ENCODE measurements at places on chromosomes 11 and 22.

GRCh38 chr11:104120493-104121137 lies 43.3 kb downstream of the PDGFD start:
- peak; percentile 37 for DNase-seq

GRCh38 chr11:66902486-66903177 lies 45.8 kb downstream of the LRFN4 start:
- no peak for DNase-seq

- DNase-seq, result no peak
Observed at GRCh38 chr11:5280582-5281102, 10.9 kb upstream of the HBE1 start.

GRCh38 chr11:113862435-113862834 lies 12.9 kb downstream of the USP28 start:
- DNase-seq, result no peak

- no peak for DNase-seq
Observed at GRCh38 chr11:27064086-27064485, 23.5 kb downstream of the BBOX1 start.

- no peak for DNase-seq
Observed at GRCh38 chr11:117575856-117576255, 221.2 kb downstream of the DSCAML1 start.

GRCh38 chr11:861105-861479 lies 18.4 kb downstream of the TSPAN4 start:
- DNase-seq, result no peak

DNA sequence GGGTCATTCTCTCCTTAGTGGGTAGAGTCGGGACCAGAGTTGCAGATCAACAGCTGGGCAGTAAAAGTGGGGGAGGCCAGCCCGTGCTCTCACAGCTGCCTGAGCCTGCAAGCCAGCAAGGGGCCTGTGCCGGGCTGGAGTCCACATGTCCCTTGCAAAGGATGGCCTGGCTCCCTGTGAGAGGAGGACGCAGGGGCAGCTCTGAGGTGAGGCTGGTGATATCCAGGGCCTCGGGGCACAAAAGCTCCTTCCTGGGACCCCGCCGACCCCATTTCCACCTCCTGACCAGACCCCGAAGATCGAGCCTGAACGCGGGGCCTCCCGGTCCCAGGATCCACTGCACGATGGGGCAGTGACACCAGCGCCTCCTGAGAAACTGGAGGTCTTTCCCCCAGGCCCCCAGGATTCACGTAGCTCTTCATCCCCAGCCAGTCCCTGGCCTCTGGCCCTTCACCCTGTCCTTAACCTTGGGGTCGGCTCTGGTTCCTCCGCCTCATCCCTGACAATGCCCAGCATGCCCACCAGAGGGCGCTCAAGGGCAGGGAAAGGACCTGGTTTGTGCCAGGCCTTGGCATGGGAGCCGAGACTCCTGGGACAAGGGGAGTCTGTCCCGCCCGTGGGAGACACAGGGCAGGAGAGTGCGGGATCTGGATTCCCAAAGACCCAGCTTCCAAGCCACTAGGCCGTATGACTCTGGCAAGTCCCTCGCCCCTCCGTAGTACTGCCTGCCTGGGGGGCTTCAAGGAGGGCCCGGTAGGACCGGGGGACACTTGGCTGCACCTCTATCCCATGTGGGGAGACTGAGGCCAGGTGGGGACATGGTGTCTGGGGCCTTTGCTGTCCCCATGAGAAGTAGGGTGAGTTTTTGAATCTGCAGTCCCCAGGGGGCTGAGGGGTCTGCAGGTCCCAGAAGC lies 17.8 kb upstream of the WNT7B start:
- DNase-seq, result no peak

- peak; percentile 27 for DNase-seq
Observed at GRCh38 chr11:76768088-76768908, 14.9 kb upstream of the TSKU start.

DNA sequence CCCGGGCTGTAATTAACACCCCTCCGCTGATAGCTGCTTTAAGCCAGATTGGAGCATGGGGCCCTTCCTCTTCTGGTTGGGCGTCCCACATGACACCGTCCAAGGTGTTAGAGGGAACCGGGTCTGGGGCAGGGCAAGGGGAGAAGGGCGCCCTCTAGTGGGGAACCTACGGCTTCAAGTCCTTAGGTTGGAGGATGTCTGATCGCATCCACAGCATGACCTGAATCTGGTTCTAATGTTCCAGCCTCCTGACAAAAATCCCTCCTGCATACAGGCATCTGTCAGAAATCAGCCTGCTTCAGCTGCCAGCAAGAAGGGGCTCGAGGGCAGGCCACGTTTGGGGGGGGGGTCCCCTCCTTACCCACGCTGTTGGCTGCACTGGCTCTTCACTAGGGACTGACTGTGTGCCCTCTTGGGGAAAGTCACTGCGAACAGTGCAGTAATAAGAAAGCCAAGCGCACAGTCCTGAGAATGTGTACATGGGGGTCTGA lies 94.2 kb upstream of the TBCEL start:
- DNase-seq, result no peak

- DNase-seq, result no peak
Observed at GRCh38 chr11:45481026-45481425, 184.4 kb downstream of the CHST1 start.

- peak; percentile 89 for DNase-seq
Observed at GRCh38 chr11:110376711-110377324, 52.9 kb upstream of the FDX1 start.
